ENCODE measurements at places on chromosomes 4 and X.

- DNase-seq: no peak
Observed at GRCh38 chr4:184420402-184420801, 53.9 kb downstream of the IRF2 start.

GRCh38 chr4:1693131-1693896 lies 9.2 kb upstream of the FAM53A start:
- no peak for DNase-seq

DNA sequence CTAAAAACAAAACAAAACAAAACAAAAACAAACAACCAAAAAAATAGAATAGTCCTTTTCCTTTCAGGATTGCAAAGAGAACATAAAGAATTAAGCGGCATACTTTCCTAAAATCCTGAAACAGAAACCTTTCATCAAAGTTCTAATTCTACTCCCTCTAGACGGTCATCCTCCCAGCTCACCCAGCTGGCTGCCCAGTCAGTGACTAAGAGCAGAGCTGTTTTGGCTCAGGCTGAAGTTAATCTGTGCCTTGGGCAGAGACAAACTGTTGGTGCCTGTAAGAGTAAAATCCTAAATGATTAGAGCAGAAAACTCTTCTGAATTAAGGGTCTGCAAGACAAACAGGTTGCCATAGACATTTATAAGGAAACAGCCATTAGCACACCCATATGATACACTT lies 17.6 kb upstream of the WAS start:
- DNase-seq: no peak

DNA sequence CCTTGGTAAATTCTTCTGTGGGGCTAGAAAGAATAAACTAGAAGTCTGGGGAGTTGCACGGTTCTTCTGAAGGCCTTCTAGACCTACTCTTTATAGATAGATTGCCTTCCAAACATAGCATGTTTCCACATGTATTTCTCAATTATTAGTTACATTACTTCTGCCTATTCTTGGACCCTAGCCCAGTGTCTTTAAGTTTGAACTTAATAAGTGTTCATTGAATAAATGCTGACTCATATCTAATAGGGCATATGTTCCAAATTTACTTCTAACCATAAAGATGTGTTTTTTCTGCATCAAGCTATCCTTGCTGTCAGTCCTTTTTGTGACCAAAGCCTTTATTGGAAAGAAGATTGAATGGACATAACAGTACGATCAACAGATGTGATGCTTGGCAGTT lies 503.6 kb upstream of the ZFP42 start:
- no peak for DNase-seq

DNA sequence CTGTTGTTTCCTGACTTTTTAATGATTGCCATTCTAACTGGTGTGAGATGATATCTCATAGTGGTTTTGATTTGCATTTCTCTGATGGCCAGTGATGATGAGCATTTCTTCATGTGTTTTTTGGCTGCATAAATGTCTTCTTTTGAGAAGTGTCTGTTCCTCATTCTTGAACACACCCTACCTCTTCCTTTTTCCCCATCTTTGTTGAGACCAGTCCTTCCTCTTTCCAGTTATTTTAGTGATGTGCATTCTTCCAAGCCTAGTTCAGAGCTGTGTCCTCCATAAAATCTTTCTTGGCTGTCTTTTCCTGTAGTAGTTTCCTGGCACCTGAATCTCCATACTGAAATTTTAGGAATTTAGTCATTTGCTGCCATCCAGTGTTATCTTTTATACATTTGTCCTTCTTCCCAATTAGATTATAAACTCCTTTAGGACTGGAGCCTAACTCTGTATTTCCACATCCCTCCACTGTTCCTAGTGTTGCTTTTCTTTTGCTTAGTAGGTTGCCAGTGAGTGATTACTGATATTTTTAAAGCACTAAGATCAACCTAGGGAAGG lies 11.4 kb downstream of the FHIP1A start:
- DNase-seq: no peak

DNA sequence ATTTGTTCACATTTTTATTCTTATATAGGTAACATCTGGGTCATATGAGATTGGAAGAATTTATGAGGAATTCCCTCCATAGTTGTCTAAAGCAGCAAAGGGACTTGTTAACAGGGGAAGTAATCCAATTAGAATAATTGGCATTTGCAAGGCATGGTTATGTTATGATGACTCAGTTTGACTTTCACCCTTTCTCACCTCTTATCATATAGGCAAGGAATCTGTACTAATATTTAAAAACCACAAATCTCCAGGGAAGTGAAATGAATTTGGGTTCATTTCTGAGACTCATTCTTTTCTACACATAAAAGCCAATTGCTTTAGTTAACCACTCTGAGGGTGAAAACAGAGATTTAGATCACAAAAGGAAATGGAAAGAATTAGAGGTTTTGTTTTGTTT lies 281.5 kb upstream of the DKK2 start:
- no peak for DNase-seq

DNA sequence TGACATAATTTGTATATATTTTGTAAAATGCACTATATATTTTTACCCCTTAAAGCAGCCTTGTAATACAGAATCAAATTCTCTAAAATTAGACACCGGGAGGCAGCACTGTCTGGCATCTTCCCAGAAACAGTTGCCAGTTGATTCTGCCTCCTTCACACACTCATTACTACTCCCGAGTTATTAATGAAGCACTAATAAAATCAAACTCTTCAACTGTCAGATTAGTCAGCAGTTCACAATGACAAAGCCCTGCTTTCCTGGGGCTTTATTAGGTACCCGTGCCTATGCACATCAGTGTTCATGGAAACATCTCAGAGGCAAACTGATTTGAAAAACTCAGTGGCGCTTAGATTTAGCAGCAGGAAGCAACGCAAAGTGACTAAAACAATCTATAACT lies 103.5 kb upstream of the VEGFC start:
- no peak for DNase-seq

DNA sequence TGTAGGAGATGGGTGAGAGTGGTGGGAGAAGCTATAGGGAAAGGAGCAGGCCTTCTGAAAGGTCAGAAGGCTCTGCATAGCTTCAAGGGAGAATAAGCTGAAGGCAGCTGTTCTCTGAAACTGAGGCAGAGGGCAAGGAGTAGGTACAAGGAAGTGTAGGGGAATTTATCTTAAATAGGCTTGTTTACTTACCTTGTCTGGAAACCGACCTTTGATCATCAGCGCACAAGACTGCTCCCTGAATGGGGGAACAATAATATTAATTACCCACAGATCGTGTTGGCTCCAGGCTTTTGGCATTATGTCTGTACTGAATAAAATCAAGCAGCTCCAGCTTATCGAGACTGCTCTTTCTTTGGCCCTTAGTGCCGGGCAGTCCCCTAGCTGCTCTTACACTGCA lies 175.5 kb upstream of the MAGEB16 start:
- DNase-seq: no peak

DNA sequence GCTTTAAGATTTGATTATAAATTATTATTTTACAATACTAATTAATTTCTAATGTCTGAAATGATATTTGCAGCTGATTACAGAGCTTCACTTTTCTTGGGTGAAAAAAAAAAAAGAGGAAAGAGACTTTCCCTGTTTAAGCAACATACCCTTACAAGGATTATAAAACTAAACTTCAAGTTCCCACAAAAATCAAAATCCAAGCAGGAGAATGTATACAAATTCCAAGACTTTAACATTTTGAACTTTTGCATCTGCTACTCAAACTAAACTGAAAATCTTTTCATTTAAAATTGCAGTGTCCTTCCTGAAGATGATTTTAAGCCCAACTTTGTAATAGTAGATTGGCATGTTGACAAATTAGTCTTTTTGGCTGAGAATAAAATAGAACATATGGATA lies 742.4 kb upstream of the INTU start:
- no peak for DNase-seq

DNA sequence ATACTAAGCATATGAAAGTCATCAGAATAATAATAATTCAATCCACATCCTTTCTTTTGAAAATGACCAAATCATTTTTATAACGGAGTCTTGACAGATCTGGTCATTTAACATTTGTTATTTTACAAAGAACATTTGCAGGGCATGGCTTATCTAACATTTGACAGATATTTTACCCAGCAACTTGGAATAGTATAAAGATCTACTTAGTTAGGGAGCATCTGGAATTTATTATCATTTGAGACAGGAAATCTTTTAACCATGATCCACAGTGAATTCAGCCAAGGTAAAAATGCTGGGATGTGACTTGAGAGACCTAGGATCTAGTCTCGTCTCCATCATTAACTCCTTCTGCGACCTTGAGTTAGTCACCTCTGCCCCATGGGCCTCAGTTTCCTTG lies 22.4 kb downstream of the STARD8 start:
- no peak for DNase-seq

- DNase-seq: no peak
Observed at GRCh38 chr4:169050881-169051760, 41.1 kb upstream of the CBR4 start.

GRCh38 chr4:87030755-87031441 lies 96.1 kb downstream of the AFF1 start:
- no peak for DNase-seq

GRCh38 chr4:185304541-185304940 lies 91.2 kb downstream of the LRP2BP start:
- DNase-seq: no peak

DNA sequence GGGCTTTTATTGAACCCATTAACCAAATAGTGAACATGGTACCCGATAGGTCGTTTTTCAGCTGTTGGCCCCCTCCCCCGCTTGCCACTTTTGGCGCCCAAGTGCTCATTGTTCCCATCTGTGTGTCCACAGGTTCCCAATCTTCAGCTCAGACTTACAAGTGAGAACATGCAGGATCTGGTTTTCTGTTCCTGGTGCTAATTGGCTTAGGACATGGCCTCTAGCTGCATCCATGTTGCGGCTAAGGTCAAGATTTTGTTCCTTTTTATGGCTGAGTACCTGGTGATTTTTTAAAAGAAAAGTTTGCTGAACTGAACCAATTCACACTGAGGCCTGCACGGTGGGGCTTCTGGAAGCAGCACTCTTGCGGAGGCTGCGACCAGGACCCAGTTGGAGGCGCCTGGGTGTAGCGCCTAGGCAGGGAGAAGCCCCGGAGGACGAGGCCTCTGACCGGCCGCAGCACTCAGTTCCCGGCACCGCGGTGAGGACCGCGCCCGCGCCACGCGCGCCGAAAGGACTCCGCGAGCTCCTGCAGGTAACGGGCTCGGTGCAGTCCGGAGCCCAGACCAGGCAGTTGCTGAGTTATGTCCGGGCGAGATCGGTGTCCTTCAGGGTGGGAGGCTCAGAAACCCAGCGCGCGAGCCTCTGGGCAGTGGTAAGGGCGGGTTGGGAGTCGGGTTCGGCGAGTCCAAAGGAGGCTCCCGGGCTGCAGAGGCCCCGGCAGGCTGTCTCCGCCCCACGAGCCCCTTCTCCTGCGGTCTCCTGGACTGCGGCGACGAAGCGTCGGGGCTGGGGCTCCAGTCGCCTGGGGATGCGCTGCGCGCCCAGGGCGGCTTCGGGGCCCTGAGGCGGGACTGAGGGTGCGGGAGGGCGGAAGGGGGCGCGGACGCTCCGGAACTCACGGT lies 15.8 kb upstream of the SLC25A4 start:
- DNase-seq: no peak

DNA sequence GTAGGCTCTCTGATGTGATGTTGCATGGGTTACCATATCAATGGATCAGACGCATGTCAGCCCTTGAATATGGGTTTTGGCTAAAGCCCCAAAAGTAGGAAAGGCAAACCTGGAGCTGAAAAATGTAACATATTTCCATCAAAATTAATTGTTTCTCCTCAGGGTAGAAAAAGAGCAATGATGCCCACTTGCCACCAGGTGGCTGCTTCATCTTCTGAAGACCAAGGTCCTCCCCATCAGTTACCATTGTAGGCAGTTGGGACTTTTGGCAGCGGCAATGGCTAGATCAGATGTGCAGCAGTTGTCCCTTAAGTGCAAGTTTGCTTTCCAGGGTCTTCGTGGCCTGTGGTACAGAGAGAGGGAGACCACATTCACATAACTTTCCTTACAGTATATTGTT lies 118.2 kb downstream of the NAF1 start:
- no peak for DNase-seq

DNA sequence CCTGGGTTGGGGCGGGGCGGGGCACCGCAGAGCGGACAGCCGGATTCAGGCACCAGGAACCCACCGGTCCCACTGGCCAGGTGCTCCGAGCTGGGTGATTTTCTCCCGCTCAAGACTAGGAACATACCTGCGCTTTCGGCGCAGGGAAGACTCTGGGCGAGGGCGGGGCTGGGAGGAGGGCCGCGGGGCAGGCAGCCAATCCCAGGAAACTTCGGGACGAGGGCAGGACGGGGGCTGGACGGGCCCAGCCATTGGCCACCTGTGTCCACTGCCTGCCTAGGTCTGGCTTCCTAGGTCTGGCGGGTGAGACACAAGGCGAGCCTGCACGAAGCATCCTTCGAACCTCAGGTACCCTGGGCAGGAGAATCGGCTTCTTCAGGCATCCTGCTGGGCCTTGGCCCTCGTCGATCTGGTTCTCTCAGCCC lies 274 bp upstream of the ERVMER34-1 start:
- no peak for DNase-seq

DNA sequence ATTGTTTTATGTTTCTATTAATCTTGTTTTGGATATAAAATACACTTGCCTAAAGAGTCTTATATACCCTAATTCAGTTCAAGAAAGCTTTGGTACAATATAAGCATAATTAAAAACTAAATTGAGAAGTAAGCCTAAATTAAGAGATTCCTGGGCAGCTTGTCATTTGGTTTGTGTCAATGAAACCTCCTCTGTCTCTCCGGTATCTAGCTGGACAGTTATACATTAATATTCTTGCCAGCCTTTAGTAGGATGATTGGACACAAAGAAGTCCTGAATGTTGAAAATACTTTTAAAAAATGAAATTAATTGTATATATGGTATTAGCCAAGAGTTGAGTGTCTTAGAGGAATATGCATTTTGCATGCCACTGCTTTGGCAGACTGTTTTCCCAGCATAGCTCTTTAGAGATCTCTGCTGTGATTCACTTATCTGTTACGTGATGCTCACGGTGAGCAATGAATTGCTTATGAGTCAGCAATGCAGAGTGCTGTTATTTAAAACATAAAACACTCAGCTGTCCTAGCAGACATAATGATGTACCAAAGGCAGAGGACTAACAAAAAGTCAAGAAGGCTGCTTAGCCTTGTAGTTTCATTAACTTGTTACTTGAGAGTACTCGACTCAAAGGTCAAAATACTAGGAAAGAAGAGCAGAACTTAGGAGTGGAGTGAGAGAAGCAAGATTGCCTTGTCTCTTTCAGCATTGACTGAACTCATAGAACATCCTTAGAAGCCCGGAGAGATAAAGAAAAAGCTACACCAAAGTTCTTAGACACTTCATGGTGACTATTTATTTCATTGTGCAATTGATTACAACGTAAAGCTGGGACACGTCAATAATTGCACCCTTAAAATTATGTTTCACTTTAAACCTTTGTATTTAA lies 1296.1 kb upstream of the PCDH7 start:
- no peak for DNase-seq
